ENCODE measurements at places on chromosomes 3 and 15. TPM values are rescaled to one million over a fixed set of nuclear protein-coding genes. Genes with fewer than 3 reads are reported as not detected.

DNA sequence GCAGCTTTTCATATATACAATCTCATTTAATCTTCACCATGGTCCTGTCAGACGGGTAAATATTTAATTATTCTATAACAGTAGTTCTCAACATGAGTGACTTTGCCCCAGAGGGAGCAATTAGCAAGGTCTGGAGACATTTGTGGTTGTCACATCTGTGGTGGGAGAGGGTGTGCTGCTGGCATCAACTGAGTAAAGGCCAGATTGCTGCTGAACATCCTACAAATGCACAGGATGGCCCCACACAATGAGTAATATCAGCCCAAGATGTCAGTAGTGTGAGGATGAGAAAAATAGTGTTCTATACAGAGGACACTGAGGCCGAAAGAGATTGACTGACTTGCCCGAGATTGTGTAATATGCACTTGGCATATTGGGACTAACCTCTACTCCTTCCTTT lies 156.0 kb downstream of the AGBL1 start:
- DNase-seq: no peak

- DNase-seq: no peak
These were observed 66.1 kb downstream of the GLB1 start for GRCh38 chr3:33030802-33031201.

- no peak for DNase-seq
These were observed 213.7 kb downstream of the DIPK2A start for GRCh38 chr3:144185276-144185675.

DNA sequence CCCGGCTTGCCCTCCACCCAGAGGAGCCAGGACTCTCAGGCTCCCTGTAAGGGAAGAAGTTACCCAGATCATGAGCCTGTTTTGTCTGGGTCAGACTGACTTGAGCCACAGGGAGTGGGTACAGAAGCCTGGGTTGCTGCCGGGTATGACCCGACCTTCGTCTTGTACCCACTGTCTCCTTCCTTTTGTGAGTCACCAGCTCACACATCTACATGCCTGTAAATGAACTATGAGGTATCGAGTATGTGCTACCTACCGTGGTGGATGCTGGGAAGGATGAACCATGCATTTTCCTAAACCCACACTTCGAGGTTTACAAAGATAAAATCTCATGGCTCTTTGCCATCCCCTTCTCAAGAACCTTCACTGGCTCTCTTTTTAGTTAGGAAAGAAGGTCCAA lies 56.9 kb downstream of the CACNA1D start:
- DNase-seq: peak; percentile 40

- peak; percentile 29 for DNase-seq
These were observed 1.4 kb upstream of the GHSR start for GRCh38 chr3:172449466-172450149.

The THAP10 gene
- total RNA-seq: 1.0 TPM

GRCh38 chr3:4978966-4979427 lies 240 bp upstream of the BHLHE40 start:
- peak; percentile 95 for DNase-seq

The KNG1 gene
- not detected for total RNA-seq
